Dorsolateral prefrontal cortex (tissue), 122 donors: ENCODE measurements at places on chromosomes 13 and 19. TPM values are rescaled to one million over a fixed set of nuclear protein-coding genes. Genes with fewer than 3 reads are reported as not detected.

DNA sequence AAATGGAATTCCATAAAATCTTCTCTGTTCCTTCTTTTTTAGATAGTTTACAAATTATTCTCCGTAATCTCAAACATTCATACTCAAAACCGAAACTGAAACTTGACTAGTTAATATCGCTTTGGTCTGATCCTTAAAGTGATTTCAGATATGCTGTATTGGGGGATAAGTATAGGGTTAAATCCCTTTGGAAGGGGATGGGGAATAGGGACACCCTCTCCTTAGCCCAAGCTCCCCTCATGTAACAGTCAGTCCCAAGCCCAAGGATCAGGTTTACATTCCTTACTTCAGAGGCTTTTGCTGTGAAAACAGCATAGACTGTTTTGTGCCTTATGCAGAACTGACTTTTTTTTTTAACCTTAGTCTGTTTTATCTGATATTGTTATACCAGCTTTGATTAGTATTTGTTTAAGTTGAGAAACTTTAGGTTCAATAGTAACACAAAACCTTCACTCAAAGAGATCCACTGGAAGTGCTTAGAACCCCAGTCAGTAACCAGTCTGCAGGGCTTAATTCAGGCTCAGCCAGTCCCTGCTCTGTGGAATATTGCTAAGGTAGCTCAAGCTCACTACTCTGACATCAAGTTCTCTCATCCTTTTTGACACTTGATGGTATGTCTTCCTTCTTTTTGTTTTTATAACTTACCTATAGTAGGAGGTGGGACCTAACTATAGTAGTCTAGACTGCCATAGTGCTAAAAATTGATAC lies 10.5 kb downstream of the CDADC1 start:
- DNase-seq = no peak

Gene NXNL1
- total RNA-seq = 0.49 TPM

Gene KLK6
- 48.4 TPM for total RNA-seq

Gene ATP1A3
- total RNA-seq = 893 TPM

- no peak for DNase-seq
Observed at GRCh38 chr13:41457589-41458186, 338 bp downstream of the RGCC start.

Gene TTC9B
- 85.8 TPM for total RNA-seq

DNA sequence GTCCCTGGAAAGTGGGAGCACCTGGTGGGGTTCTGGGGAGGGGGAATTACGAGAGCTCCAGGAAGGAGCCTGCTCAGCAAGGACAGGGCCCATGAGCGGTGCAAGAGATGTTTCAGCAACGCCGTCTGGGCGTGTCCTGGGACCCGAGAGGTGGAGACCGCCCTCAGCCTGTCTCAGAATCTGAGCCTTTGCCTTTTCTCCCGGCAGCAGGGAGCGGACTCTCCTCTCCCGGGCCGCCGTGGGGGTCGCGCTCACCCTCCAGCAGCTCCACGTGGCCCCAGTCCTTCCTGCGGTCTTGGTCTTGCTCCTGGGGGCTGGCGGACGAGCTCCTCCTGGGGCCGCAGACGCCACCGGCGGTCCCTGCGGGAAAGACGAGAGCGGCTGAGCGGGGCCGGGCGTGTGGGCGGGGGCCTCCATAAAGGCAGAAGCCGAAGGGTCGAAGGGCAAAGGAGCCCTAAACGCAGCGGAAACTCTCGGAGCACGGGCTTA lies 714 bp downstream of the POLRMT start:
- no peak for DNase-seq

Gene LGALS14
- not detected for total RNA-seq

Gene TUBB4A
- 696 TPM for total RNA-seq

GRCh38 chr13:90352763-90353162 lies 994.7 kb upstream of the MIR17HG start:
- no peak for DNase-seq

- DNase-seq = no peak
Observed at GRCh38 chr19:40756502-40757110, 5.6 kb downstream of the SNRPA start.

DNA sequence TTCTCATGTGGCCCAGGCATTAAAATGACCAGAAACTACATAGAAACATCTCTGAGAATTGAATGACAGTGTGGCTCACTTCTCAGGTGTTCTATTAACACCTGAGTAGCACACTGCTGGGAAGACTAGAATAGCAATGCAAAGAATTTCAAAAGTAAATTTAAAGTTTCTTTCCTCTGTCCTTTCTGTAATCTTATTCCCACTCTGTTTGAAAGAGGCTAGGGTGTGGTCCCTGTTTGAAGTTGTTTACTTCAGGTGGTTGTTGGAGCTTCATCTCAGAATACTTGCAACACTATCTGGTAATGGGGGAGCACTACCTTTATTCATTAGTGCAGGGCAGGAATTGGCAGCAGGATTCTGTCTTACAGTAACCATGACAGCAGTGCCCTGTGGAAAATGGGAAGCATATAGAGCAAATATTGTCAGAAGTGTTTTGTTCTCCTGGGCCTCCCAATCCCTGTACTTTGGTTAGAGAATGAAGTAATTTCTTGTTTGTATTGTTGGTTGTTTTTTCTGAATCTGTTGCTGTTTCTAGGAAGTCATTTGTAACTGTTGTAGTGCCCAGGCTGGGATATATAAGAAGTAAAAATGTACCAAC lies 1210.2 kb upstream of the ATXN8OS start:
- no peak for DNase-seq

Gene DNASE2
- total RNA-seq = 25.2 TPM

Gene CYP4F2
- 1.9 TPM for total RNA-seq

- no peak for DNase-seq
Observed at GRCh38 chr19:58315580-58315979, 10.4 kb downstream of the ERVK3-1 start.

GRCh38 chr13:44605721-44606120 lies 29.6 kb upstream of the TSC22D1 start:
- DNase-seq = no peak

DNA sequence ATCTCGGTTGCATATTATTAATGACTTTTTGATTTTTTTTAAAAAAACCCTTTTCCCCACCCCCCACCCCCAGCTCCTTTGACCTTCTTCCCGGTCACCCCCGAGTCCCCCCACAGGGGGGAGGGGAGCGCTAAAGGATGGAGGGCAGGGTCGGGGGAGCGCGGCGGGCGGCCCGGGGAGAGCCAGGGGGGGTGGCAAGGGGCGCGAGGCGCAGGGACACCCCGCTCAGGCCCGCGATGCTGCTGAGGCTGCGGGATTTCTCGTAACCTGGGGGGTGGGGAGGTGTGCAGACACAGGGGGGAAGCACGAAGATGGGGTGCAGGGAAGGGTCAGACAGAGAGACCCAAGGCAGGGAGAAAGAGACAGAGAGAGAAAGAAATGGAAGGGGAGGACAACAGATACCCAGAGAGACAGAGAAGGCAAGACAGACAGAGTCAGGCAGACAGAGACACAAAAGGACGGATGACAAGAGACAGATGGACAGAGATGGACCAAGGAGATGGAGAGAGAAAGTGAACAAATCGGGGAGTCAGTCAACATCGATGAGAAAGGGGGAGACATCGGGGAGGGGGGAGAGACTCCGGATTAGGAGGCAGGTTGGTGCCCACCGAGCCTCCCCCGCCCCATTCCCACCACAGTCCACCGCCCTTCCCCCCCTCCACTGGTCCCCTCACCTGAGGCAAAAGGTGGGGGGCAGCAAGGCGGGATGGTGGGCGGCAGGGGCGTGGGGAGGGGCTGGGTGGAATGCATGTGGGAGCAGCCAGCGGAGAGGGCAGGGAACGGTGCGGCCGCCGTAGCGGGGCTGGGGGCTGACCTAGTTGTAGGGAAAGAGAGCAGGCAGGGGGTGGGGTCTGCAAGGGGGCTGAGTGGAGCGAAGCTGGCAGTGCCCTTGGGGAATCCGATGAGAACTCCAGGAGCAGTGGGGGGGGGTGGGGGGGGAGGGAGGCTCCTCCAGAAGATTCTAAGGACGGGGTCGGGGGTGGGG lies 14.2 kb downstream of the KCNC3 start:
- no peak for DNase-seq

Gene PRR19
- 1.0 TPM for total RNA-seq

Gene KLK14
- total RNA-seq = 1.2 TPM

DNA sequence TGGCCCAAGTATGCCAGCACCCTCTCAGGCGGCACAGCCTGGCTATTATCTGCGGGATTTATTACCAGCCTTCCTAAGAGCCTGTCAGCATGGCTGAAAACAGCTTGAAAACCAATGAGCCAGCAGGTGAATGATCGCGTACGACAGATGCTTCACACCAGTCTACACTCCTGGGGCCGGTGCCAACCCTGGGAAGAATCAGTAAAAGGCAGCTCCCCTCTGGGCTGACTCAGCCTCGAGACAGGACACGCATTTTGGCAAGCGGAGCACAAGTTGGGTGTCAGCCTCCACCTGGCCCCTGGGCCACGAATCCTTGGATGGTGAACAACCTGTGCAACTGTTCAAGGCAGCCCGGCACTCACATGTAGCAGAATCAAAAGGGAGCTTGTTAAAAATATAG lies 15.6 kb downstream of the EMP3 start:
- DNase-seq = peak; percentile 69

Gene ERICH4
- not detected for total RNA-seq
